ENCODE measurements at places on chromosomes 1 and 21.

GRCh38 chr1:24966121-24966723 is 36.1 kb upstream of the RUNX3 start:
- no peak for DNase-seq

GRCh38 chr1:160373696-160374095 is 6.8 kb downstream of the NHLH1 start:
- peak; percentile 31 for DNase-seq

DNA sequence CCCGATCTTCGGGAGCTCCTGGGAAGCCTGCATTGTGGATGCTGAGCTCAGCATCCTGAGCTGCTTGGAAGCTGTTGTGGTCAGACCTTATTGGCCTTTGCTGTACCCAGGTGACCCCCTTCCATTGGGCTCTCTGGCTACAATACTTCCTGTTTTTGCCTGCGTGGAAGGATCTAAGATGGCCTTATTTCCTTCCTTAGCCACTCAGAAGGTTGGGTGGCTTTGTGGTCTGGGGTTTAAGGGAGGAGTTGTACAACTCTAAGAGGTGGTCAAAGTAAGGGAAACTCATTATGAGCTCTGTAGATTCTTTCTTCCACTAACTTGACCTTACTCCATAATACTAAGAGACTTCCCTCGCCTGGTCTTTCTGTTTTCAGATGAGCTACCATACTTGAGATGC is 17.7 kb downstream of the PFKFB2 start:
- peak; percentile 44 for DNase-seq

DNA sequence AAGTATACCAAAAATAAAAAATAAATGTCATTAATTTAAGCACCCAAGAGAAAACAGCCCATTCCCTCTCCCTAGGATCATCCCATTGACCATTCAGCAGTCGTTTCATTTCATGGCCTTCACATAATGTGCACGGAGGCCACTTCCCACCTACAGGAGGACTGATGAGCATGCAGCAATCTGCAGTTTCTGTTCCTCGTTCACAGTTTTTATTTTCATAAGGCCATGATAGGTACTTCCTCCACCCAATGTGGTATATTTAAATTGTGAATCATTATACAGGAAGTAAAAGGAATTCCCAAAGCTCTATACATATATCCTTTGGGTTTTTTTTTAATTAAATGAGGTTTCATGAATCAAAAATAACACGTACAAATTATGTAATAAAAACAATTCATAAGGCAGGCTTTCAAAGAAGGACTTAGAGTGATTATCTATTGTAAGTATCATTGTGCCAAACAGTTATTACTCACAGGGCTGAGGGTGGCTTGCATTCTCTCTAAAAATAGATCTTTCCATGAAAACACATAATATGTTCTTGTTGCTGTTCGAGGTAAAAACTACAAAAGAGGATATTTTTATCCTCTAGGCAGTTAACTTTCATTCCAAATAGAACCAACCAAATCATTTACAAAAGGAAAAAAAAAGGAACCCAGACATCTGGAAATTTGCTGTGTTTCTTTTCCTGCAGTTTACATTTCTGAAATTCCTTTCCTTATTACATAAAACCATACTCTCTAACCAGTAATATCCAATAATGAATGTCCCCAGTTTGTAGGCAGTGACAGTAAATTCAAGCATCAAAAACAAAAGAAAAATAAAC is 27.5 kb upstream of the SLC44A3 start:
- DNase-seq, result no peak

DNA sequence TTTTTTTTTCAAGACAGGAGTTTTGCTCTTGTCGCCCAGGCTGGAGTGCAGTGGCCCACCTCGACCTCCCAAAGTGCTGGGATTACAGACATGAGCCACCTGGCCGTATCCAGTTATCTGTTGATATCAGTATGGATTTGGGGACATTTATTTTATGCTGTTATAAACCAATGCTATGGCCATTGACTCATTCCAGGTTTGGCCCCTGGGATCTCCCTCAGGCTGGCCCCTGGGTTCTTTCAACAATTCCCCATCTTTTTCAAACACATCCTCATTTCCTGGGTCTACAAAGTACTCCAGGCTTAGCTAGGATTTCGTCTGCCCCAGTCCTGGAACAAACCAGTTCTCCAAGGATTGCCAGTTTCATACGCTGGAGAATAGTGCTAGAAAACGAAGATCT is 44.1 kb downstream of the WDR4 start:
- DNase-seq, result no peak

- DNase-seq, result no peak
Observed at GRCh38 chr1:221430152-221430960, 311.5 kb downstream of the DUSP10 start.

- no peak for DNase-seq
Observed at GRCh38 chr1:81327743-81328142, 473.0 kb upstream of the ADGRL2 start.

DNA sequence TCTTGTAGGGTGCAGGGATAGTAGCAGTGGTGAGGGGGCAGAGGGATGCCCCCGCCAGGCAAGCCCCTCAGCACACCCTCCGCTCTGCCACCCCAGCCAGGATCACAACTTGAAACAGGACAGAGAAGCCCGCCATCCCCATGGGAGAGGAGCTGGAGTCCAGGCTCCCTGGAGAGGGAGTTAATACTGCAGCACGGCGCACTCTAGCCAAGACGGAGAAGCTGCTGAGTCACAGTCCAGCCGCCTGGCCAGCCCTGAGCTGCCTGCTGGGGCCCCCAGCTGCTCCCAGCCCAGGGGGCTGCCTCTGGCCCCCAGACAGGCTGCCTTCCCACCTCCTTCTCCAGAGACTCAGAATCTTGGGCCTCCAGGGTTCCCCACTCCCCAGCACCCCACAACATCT is 87.2 kb downstream of the SYT2 start:
- peak; percentile 17 for DNase-seq

GRCh38 chr1:240487493-240487892 is 124.5 kb downstream of the GREM2 start:
- no peak for DNase-seq

DNA sequence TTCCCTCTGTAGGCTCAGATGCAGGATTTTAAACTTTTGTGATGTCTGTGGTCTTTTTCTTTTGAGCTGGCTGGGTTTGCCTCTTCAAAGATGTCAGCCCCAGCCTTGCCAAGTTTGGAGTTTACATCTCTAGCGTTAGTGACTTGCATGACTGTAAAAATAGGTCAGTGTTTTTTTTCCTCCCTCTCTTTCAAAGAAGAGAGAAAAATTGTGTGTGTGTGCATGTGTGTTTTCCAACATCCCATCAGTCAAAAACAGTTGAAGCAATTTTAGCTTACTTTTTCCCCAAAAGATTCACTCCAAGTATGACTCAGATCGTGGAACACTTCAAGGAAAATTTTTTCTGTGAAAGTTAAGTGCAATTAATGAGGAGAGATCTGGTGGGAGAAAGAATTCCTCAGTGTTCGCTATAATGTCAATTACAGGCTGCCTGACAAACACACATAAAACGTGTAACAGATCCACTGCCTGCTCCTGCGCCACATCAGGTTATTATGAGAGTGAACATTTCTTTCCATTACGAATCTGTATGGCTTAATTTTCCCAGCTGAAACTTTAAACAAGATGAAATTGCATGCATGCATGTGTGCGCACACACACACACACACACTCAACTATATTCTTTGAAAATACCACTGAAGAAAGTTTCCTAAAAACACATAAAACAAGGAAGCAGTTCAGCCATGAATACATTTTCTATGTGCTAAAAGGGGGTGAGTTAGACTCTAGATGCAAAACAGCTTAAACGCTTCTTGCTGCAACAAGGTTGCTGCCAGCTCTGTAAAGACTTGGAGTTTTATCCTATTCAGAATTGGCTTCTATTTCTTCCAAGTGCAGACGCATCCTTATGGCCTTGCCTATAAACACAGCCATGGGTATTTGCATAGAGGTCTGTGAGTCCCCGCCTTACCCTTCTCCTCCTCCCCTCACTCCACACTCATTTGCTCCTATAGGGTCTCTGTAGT is 55.5 kb downstream of the TLR5 start:
- DNase-seq, result no peak

GRCh38 chr1:81307786-81308185 is 492.9 kb upstream of the ADGRL2 start:
- no peak for DNase-seq

DNA sequence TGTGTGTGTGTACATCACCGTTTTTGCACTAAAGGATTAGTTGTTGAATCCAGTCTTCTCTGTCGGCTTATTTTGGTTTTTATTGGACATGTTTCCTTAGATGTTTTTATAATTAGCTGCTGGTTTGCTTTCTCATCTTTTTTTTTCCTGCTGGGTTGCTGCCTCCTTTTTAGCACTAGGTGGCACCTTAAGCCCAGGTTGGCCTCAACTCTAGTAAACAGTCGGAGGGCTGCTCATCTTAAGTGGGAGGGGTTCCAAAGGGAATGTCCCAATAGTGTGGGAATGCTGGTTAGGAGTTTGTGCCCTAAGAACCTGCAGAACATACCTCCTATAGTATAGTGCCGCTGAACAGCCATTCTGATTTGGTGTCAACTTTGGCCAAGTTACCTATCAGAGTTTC is 570.1 kb upstream of the CXADR start:
- DNase-seq, result no peak

DNA sequence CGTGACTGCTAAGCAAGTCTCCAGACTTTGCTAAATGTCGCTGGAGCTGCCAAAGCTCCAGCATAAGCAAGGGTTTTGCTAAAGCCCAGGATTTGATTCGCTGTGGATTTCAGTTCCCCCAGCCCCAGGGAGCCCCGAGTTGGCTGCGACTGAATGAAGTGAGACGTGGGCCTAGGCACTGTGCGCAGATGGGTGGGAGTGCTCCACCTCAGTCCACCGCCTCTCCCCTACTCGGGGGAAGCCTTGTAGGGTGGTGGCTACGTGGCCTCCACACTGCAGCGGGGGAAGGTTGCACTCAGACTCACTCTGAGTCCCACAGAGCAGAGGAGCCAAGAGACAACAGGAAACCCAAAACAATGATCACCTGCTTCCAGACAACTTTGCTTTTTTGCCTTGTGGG is 397.8 kb upstream of the VAMP3 start:
- DNase-seq, result no peak

DNA sequence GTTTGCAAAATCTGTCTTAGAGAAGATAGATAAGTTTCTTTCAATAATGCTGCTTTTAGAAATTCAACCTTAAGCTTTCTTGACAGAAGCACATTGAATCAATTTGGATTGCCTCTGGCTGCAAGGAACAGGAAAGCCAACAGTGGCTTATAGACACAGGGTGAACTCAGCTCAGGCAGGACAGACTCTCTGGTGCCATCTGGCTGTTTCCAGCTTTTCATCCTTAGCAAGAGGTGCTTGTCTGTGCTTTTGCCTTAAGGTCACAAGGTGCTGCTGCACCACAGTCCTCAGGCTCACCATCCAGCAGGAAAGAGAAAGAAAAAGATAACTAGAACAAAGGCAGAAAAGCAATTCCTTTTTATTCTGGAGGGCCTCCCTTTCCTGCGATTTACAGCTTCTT is 93.7 kb upstream of the ETS2 start:
- DNase-seq, result peak; percentile 55

Measured in common myeloid progenitor, CD34-positive (primary cell).